ENCODE measurements at places on chromosomes 2 and 18.

DNA sequence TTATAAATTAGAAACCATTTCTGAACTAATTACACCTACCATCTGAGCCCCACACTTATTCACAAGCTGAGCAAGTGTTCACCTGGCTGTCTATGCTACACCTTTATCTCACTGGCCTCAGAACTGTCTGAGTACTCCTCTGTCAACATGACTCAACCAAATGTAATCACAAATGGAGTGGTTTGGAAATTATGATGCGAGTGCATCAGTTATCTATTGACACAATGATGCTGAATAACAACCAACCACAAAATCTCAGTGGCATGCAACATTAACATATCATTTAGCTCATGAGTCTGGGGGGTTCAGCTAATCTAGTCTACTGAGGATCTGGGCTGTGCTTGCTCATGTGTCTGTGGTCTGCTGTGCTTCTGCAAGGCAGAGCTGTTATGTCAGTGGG lies 184.2 kb upstream of the NXPH2 start:
- no peak for DNase-seq

GRCh38 chr2:134362152-134362668 lies 108.3 kb downstream of the MGAT5 start:
- no peak for DNase-seq

DNA sequence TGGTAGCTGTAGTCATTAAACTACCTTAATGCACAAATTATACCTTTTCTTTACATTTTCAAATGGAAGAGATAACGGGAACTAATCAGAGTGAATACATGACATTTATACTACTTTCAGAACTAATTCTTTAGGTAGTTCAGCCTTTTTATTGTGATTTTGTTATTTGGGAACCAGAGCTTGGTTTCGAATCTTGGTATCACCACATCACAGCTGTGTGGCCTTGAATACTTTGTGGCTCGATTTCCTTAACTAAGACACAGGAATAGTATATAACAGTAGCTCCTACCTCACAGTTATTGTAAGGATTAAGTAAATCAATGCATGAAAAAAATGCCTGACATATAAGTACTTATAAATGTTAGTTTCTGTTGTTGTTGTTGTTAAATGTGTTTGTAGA lies 240.0 kb downstream of the WDR7 start:
- no peak for DNase-seq

DNA sequence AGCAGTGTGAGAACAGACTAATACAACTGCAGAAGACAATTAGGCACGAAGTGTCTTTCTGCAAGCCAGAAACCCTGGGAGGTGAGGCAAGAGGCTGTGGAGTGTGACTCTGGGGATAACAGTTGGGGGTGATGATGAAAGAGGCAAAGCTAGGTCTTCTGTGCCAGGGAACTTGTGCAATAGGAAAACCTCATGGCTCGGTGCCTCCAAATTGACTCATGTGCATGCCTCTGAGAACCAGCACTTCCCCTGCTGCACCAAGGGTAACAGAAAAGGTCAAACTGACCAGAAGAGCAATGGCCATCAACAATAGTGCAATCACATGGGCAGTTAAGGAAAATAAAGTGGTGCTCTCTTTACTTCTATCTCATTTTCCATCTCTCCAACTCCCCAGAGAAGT lies 136.4 kb downstream of the SCG2 start:
- DNase-seq: no peak

DNA sequence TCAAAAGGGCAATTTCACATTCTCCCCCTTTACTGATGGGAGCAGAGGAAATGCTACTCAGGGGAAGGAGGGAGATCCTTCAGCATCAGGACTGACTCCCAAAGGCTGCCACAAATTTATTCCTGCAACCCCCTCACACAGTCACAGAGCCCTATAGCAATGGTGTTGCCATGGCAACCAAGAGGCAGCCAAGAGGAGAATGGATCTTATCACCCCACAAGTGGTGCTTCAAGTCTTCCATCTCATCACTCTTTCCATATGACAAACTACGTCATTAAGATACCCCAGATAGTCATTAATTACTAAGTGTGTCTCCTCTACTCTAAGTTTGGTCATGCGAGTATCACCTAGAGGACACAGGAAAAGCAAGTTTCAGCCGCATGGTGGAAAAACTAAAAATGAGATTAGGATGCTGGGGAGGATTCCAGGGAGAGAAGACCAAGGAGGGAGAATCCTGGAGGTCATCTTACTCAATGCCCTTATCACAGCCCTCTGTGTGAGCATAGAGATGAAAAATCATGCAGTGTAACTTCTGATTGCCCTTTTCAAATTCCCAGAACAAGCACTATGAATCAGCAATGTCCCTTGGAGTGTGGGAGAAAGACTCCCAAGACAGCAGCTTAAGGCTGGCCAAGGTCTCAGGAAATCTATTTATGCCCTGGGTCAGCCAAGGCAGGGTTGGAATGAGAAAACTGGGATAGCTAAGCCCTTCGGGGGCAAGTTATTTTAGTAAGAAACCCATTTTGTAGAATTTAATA lies 885.7 kb upstream of the KLHL29 start:
- DNase-seq: no peak

DNA sequence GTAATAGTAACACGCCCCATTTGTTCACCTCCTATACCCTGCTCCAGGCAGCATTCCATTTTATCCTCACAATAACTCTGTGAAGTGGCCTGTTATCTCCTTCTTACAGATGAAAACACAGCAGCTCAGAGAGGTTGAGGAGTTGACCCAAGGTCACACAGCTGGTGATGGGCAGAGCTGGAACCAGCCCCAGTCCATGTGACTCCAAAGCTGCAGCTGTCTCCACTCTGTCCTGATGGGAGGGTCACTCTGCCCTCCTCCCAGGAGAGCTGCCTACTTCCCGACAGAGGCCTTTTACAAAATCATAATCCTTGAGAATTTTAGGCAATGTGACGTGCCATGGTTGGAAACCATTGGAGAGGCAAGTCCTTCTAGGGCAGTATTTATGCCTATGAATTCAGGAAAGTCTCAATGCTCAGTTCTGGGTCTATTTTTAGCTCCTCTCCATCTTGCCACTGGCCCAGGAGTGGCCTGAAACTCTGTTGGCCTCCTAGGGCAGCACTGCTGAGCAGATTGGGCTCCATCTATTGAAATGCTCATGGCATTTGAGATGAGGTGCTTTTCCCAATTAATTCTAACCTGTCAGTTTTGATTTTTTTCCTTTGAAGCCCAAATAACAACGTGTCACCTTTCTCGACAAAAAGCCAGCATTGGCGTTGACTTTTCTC lies 162.0 kb upstream of the MSH6 start:
- no peak for DNase-seq
